Suppressor macrophage (primary cell): ENCODE measurements at places on chromosomes 5 and 9.

- DNase-seq = peak; percentile 37
These were observed 96.9 kb downstream of the SLC1A3 start for GRCh38 chr5:36703245-36703860.

- no peak for DNase-seq
These were observed 11.3 kb downstream of the ANKDD1B start for GRCh38 chr5:75622564-75622963.

DNA sequence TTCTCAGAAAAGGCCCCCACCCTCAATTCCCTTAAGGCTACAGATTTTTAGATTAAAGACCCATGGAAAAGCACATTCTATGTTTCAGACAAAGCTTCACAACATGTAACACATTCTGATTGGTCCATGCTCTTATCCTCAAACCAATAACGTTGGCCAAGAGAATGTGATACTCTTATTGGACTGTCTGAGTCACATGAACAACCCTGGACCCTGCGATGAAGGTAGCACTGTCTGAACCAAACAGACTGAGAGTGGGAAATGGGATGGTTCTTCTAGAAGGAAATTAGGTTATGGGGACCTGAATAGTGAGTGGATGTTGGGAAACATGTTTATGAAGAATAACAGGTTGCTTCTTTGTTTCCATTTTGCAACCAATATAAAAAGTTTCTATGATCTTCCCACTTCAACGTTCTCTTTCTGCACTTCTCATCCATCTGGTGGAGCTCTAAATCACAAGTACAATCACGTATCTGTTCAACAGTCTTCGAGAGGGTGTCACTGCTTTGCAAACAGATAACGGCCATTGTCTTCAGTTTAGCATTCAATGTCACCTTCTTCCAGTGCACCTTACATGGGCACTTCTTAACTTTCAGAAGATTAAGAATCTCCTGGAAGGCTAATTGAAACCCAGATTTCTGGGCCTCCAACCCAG is 81.6 kb downstream of the PTCH1 start:
- DNase-seq = no peak

DNA sequence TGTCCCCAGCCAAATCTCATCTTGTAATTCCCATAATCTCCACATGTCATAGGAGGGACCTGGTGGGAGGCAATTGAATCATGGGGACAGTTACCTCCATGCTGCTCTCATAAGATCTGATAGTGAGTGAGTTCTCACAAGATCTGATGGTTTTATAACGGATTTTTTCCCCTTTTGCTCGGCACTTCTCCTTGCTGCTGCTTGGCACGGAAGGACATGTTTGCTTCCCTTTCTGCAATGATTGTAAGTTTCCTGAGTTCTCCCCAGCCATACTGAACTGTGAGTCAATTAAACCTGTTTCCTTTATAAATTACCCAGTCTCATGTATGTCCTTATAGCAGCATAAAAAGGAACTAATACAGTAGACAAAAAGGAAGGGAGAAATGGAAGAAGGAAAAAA is 76.7 kb upstream of the CCNG1 start:
- peak; percentile 66 for DNase-seq

DNA sequence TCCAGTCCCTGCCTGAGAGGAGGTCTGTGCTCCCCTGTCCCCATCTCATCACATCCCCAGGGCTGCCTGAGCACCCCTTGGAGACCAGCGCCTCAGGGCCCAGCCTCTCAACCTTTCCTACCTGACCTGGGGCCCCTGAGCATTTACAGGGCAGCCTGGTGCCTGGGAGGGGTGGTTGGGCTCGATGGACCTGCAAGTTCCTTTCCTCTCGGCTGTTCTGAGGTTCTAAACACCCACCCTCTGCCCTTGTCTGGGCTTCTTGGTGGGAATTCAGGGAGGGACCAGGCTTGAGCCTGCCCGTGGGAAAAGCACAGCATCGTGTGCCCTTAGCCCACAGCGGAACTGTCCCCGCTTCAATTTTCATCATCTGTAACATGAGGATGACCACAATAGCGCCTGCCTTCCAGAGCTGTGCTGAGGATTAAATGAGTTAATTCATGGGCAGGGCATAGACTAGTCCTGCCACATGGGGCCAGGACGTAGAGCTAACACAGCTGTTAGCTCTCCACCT is 91.0 kb upstream of the SH3PXD2B start:
- DNase-seq = no peak

DNA sequence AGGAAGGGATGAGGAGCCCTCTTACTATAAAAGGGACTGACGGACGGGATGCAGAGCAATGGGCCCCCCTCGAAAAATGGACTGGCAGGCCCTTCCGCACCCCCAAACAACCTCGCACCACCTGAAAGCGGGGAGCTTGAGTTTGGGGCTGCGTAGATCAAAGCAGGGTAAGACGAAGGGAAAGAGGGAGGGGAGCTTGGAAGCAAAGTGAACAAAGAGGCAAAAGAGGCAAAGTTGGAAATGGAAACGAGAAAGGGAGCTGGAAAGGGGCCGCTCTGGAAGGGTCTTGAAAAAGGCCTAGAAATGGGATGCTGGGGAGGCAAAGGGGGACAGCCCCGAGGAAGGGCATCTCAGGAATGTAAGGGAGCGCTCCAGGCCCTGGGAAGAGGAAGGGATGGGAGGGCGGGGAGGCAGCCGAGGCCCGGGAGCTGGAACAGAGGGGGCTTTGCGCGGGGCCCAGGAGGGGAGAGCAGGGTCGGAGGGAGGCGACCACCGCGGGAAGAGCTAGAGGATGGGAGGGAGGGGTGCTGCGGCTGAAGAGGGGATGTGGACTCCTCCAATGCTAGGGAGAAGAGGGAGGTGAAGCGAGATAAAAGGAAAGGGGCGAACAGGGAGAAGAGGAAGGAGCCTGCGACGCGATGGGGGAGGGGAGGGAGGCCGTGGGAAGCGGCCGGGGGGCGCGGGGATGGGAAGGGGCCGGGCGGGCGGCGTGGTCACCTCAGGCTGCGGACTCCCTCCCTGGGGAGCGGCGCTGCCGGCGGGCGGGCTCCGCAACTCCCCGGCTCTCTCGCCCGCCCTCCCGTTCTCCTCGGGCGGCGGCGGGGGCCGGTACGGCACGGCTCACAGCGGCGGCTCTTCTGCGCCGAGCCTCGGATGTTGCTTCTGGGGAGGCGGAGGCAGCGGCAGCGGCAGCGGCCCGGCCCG is 577 bp downstream of the RNF145 start:
- DNase-seq = peak; percentile 54

DNA sequence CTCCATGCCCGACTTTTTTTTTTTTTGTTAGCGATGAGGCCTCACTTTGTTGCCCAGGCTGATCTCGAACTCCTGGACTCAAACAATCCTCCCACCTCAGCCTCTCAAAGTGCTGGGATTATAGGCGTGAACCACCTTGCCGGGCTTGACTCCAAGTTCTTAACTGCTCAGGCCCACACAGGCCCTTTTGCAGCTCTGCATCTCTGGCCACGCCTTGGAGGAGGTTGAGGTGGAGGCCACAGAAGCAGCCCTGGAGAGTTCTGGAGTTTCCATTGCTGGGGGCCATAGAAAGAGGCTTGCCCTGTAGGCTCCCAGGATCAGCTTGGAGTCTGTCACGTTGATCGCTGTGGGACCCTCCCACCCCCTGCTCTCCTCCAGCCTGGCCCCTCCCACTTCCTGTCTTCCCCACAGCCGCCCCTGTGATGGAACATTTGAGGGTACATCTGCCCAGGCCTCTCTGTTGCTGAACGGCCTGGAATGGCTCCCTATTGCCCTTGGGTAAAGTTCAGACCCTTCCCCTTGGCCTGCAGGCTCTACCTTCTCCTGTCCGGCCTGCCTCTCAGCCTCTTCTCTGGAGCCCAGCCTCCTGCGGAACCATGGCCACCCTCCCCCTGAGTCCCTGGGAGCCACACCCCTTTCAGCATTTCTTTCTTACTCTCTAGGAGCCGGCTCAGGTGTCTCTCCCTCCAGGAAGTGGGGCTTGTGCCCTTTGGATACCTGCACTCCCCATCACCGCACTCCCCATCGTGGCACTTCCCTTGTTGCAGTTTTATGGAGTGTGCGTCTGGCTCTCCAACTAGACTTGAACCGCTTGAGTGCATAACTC is 30.4 kb upstream of the IER5L start:
- DNase-seq = no peak

DNA sequence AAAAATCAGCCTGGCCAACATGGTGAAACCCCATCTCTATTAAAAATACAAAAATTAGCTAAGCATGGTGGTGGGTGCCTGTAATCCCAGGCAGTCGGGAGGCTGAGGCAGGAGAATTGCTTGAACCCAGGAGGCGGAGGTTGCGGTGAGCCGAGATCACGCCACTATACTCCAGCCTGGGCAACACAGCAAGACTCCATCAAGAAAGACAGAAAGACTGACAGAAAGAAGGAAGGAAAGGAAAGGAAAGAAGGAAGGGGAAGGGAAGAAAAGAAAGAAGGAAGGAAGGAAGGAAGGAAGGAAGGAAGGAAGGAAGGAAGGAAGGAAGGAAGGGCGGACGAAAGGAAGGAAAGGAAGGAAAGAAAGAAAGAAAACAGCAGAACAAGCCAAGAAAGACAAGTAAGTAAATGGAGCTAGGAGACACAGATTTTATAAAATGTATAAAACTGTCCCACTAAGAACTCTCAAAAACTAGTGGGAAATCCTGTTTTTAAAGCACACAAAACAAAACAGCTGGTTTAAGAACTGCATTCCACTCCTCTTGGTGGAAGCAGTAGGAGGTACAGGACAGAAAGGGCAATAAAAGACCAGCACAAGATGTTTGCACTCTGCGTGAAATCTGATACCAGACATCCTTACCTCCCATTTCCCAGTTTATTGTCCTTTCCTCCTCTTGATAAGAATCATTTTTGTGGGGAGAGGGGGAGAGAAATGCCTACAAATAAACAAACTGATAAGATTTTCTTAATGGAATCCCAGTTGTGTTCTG is 46.7 kb downstream of the MYO10 start:
- DNase-seq = no peak
